ENCODE measurements at places on chromosomes 2 and 18.

- H3K4me1 ChIP-seq, result peaks cover 45% of the 10 kb centered on the region
- DNase-seq, result no peak
- no peak overlapping the region for H3K27ac ChIP-seq
- H3K4me3 ChIP-seq, result no peak overlapping the region
- no peaks in the 10 kb centered on the region for H3K36me3 ChIP-seq
- H3K27me3 ChIP-seq, result no peaks in the 10 kb centered on the region
Observed at GRCh38 chr2:74845217-74845751, 11.4 kb downstream of the HK2 start.

GRCh38 chr2:130920415-130921163, 83.9 kb downstream of the ARHGEF4 start:
- H3K27ac ChIP-seq, result no peak overlapping the region
- H3K27me3 ChIP-seq, result peaks cover 5% of the 10 kb centered on the region
- peak; percentile 47 for DNase-seq
- no peaks in the 10 kb centered on the region for H3K4me1 ChIP-seq
- no peaks in the 10 kb centered on the region for H3K36me3 ChIP-seq

GRCh38 chr2:95356821-95357700, 45.4 kb upstream of the FAHD2A start:
- H3K27me3 ChIP-seq, result no peaks in the 10 kb centered on the region
- no peak overlapping the region for H3K4me3 ChIP-seq
- no peaks in the 10 kb centered on the region for H3K4me1 ChIP-seq

DNA sequence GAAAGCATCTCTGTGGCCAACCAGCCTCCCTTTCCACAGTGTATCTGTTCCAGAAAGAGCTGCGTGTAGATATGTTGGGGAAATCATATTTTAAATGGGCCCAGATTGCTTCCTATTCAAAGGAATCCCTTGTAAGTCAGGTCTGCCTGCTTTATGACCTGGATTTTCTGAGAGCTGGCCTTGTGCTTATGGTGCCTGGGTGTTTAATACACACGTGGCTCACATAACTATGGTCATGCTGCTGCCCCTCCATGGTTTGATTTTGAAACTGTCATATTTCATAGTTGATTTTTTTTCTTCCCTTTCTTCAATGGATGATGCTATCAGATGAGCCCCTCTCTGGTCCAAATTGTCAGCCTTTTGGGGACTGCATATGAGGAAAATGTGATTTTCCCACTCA, 111.5 kb upstream of the CNGA3 start:
- no peak overlapping the region for H3K4me3 ChIP-seq
- H3K4me1 ChIP-seq, result no peaks in the 10 kb centered on the region
- no peak for DNase-seq
- H3K27ac ChIP-seq, result no peak overlapping the region

DNA sequence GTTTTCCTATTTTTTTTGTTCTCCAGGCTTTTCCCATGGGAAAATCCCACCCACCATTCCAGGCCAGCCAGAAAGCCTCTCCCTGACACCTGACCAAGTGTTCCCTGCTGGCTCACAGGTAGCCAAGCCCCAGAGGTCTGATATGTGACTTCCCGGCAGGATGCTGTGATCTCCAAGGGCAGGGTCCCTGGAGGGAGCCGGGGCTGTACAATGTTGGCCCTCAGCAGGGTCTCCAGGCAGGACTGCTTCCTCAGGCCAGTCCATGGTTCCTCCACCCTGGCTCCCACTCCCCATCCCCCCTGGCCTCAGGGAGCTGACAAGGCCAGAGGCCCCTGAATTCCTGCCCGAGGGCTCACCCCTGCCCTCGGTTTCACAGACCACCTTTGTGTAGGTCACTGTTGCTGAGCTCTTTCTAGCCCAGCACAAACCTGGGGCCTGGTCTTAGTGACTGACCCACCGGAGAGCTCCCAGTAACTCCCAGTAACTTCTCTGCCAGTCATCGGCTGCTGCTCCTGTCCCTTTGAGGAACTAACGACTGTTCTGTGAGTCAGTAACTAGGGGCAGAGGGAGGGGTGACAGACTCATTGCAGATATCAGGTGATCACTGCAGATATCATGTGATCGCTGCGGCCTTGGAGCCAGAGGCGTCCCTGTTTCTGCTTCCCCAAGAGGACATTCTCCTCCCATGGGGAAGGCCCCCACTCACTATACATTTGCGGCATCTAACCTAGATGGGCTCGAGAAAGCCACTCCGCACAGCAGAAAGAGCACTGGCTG, 38.7 kb downstream of the SDC1 start:
- no peak overlapping the region for H3K27ac ChIP-seq
- DNase-seq, result no peak
- no peaks in the 10 kb centered on the region for H3K27me3 ChIP-seq
- H3K4me1 ChIP-seq, result no peaks in the 10 kb centered on the region
- H3K4me3 ChIP-seq, result no peak overlapping the region

DNA sequence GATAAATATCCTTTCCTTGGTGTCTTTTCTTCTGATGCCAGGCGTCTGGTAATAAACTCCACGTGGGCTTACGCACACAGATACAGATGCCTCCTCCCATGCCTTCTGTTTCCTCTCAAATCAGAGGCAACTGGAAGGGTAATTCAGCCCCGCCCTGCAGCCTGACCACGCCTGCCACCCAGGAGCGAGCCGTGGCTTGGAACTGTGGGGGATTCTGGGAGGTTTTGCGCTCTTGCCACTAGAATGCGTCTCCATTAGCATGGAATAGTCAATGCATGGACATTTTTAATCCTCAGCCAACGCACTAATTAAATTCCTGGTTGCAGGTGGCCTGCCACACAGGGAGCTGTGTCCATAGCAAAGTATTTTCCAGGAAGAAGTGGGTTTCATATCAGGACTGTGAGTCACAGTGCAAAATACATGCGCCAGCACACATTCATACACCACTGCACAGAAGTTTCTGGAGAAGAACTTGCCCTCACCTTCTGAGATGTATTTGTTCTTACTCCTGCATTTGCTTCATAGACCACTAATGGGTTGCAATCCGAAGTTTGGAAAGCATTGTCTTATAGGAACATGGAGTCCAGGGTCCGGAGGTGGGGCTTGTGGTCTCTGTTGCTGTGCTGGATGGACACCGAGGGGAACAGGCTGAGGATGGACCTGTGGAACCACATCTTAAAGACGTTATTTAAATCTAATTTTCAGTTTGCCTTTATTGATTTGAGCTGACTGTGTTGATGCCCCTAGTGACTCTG, 151.4 kb downstream of the LDLRAD4 start:
- H3K36me3 ChIP-seq, result no peaks in the 10 kb centered on the region
- no peak overlapping the region for H3K27ac ChIP-seq
- no peak for DNase-seq
- no peaks in the 10 kb centered on the region for H3K27me3 ChIP-seq

DNA sequence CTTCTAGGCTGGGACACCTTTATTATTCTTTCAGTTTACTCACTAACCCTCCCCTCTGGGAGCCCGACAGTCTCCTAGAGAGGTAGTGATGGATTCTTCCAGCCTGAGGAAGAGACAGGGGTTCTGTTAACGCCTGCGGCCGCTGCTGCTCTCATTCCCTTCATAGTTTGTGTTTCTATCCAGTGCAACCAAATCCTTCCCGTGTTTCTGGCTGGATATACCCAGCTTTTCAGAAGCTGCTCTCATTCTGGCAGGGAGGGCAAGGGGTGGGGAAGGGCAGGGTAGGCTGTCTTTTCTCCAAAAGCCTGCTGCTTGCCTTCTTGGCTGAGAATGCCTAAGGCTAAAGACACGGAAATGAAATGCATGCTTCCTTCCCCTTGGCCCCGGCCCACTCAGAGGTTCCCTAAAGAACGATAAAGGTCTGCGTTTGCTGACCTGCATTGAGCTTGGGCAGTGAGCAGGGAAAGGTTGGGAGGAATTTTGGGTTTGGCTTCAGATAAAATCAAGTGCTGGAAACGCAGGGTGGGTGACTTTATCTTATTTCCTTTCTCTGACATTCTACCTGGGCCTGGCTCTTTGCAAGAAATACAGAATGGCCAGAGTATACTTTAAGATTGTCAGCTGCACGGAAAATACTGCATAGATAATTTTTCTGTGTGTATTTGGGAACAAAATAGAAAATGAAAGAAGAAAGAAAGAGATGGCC, 390.9 kb downstream of the NBAS start:
- no peak for DNase-seq
- peaks cover 4% of the 10 kb centered on the region for H3K36me3 ChIP-seq
- H3K27me3 ChIP-seq, result no peaks in the 10 kb centered on the region
- H3K4me3 ChIP-seq, result no peak overlapping the region
- no peaks in the 10 kb centered on the region for H3K4me1 ChIP-seq

DNA sequence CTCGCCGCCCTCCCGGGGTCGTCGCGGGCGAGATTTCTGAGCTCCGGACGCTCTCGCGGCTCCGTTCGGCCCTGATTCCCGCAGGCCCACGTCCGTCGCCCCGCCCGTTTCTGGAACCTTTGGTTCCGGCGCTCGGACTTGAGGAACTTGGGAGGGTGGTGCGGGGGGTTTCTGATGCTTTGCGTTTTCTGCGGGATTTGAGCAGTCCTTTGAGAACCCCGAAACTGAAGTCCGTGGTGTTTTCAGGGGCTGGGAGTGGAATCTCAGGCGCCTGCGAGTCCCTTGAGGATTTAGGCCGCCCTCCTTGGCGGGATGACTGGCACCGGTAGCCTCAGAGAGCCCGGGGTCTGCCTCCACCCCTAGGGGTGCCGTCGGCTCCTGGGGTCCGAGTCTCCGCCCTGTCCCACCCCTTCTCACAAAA, 336 bp downstream of the THNSL2 start:
- DNase-seq, result no peak
- H3K27me3 ChIP-seq, result no peaks in the 10 kb centered on the region
- no peaks in the 10 kb centered on the region for H3K36me3 ChIP-seq
- peaks cover 12% of the 10 kb centered on the region for H3K4me1 ChIP-seq

DNA sequence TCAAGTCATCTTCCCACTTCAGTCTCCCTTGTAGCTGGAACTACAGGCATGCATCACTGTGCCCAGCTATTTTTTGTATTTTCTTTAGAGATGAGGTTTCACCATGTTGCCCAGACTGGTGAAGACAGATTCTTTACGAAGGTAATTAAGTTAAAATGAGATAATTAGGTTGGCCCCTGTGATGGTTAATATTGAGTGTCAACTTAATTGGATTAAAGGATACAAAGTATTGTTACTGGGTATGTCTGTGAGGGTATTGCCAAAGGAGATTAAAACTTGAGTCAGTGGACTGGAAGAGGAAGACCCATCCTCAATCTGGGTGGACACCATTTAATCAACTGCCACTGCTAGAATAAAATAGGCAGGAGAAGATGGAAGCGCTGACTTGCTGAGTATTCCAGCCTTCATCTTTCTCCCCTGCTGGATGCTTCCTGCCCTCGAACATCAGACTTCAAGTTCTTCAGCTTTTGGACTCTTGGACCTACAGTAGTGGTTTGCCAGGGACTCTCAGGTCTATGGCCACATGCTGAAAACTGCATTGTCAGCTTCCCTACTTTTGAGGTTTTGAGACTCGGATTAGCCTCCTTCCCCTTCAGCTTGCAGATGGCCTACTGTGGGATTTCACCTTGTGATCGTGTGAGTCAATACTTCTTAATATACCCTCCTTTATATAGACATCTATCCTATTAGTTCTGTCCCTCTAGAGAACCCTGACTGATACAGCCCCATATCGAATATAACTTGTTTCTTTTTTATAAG, 269.1 kb downstream of the TMX3 start:
- H3K27ac ChIP-seq, result no peak overlapping the region
- H3K36me3 ChIP-seq, result no peaks in the 10 kb centered on the region
- no peaks in the 10 kb centered on the region for H3K4me1 ChIP-seq
- no peaks in the 10 kb centered on the region for H3K27me3 ChIP-seq
- no peak overlapping the region for H3K4me3 ChIP-seq
- DNase-seq, result no peak

DNA sequence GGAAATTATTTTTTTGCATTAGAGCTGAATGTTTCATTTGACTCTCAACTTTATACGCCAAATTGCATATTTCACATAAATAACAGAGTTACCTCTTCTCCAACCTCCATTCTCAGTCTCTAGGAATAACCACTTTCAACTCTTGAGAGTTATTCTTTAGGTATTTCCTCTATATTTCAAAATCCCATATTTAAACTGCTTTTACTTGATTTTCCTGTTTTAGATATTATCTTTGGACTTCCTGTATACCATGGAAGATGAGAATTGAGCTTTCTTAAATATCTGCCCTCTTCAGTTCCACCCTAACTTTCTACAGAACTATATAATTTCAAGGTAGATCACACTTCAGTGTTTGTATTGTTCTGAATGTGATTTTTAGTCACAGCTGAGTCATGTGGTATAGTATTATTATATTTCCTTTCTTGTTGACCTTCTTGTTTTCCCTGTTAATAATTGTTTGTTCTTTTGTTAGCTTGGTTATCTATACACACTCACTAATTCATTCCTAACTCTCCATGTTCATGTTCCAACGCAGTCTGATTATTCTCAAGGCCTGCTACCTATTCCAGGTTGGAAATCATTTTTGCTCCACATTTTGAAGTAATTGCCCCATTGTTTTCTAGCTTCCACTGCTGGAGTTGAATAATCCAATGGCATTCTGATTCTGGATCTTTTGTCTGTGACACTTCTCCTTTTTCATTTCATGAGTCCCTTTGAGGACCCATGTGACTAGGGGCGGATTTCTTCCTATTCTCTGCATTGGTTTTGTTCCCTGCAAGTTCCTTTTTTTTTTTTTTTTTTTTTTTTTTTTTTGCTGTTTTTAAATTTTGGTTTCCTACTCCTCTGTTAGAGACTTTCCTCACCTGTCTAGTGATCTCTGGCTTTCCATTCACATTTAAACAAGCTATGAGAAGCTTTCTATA, 156.8 kb upstream of the RBMS1 start:
- no peak overlapping the region for H3K4me3 ChIP-seq
- H3K27me3 ChIP-seq, result no peaks in the 10 kb centered on the region
- no peak for DNase-seq
- no peaks in the 10 kb centered on the region for H3K36me3 ChIP-seq
- H3K27ac ChIP-seq, result no peak overlapping the region
- H3K4me1 ChIP-seq, result peaks cover 12% of the 10 kb centered on the region

- H3K27ac ChIP-seq, result no peak overlapping the region
- H3K27me3 ChIP-seq, result no peaks in the 10 kb centered on the region
- no peak for DNase-seq
- no peaks in the 10 kb centered on the region for H3K36me3 ChIP-seq
Observed at GRCh38 chr18:59802031-59802430, 97.8 kb upstream of the PMAIP1 start.

DNA sequence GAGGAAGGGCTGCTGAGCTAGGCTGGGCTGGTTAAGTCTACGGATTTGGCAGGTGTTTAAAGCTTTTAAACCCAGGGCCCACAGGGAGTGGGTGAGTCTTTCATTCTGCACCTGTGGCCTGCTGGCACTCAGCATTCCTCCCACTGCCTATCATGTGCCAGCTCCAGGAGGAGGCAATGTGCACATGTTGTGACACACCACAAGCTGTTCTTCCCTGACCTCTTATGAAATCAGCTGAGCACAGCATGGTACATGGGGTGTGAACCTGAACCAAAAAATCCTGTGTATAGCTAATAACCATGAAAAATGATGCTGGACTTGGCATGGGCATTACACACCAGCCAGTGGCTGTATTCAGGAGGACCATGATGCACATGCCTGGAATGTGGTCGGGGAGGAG, 297.9 kb upstream of the MMADHC start:
- DNase-seq, result no peak
- H3K4me3 ChIP-seq, result no peak overlapping the region
- no peaks in the 10 kb centered on the region for H3K36me3 ChIP-seq
- no peak overlapping the region for H3K27ac ChIP-seq

Data from natural killer cell (primary cell).